ENCODE measurements at places on chromosomes 5 and 9.

- peak; percentile 59 for DNase-seq
Measured at GRCh38 chr5:151150471-151151262, 6.9 kb downstream of the ANXA6 start.

GRCh38 chr9:77935974-77936373, 95.6 kb downstream of the GNAQ start:
- DNase-seq = no peak

DNA sequence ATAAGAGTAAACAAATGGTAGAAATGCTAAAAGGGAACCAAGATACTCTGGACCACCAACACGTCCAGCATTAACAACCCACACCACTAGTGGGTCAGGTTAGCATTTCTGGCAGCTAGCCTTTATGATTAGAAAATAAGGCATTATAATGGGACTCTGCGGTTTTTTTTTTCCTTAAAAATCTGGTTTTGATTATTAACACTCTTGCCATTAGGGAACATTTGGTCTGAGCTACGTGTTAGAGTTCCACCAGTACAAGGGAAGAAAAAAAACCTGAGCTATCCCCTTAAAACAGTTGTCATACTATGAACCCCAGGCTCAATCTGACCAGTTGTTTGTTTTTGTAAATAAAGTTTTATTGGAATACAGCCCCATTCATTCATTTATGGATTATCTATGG, 110.4 kb downstream of the NTRK2 start:
- no peak for DNase-seq

DNA sequence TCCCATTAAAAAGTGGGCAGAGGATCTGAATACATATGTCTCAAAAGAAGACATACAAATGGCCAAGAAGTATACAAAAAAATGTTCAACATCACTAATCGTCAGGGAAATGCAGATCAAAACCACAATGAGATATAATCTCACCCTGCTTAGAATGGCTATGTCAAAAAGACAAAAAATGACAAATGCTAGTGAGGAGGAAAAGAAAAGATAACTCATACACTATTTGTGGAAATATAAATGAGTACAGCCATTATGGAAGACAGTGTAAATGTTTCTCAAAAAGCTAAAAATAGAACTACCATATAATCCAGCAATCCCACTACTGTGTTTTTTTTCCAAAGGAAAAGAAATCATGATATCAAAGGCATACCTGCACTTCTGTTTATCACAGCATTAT, 450.7 kb downstream of the EFNA5 start:
- DNase-seq = no peak

DNA sequence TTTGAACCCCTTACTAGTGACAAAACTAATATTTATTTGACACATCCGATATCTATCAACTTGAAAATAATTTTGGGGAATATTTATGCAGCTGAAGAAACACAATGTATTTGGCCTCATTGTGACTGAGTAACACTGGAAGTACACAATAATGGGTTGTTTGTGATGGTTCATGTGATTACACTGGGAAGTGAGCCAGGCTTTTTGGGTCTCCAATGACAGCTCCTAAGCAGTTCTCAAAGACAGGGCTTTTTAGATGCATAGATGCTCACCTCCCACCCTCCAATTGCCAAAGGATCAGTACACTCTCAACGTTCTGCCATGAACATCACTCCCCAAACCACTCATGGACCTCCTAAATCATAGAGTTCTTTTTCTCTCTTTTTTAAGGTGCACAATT, 170.0 kb downstream of the SLC24A2 start:
- DNase-seq = no peak

DNA sequence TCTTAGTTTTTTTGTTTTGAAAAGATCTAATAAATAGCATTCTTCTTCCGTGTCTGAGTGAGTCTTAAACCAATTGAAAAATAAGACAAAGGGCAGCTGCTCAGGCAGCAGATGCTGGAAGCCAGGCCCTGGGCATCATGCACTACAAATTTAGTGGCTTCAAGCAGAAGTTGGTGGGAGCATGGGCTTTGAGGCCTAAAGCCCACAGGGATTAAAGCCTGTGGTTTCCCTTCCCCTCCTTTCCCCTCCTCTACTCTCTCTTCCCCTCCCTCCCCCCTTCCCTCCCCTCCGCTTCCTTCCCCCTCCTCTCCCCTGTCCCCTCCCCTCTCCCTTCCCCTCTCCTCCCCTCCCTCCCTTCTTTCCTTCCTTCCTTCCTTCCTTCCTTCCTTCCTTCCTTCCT, 20.1 kb upstream of the KIF4B start:
- no peak for DNase-seq

Measured in stimulated activated CD8-positive, alpha-beta memory T cell treated with anti-CD3 and anti-CD28 coated beads, Interleukin-2, amount 100 ng/mL, for 1 hour (primary cell).